ENCODE measurements at places on chromosomes 13 and 19. TPM values are rescaled to one million over a fixed set of nuclear protein-coding genes. Genes with fewer than 3 reads are reported as not detected.

- peaks cover 22% of the 10 kb centered on the region for H3K4me1 ChIP-seq
- H3K27ac ChIP-seq = peak overlapping the region; percentile 64
- H3K27me3 ChIP-seq = no peaks in the 10 kb centered on the region
- H3K4me3 ChIP-seq = no peak overlapping the region
- H3K36me3 ChIP-seq = no peaks in the 10 kb centered on the region
These were observed 22.5 kb downstream of the LGALS16 start for GRCh38 chr19:39677961-39678889.

DNA sequence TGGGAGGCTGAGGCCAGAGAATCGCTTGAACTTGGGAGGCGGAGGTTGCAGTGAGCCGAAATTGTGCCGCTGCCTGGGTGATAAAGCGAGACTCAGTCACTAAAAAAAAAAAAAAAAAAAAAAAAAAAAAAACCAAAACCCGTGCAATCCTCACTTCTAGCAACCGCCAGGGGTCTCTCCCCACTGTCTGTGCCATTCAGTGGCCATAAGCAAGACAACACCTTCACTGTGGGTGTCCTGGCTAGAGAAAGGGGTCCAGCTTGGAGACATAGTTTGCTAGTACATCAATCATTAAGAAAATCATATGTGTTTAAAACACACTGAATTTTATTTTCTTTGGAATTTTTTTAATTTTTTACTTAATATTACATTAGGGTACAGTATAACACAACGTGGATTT lies 68.2 kb downstream of the RASL11A start:
- H3K4me3 ChIP-seq = no peak overlapping the region
- no peaks in the 10 kb centered on the region for H3K36me3 ChIP-seq
- no peaks in the 10 kb centered on the region for H3K4me1 ChIP-seq
- DNase-seq = no peak

PDX1 gene
- total RNA-seq = not detected

ZNF491 gene
- 0.77 TPM for total RNA-seq

GARIN5A gene
- not detected for total RNA-seq

DNA sequence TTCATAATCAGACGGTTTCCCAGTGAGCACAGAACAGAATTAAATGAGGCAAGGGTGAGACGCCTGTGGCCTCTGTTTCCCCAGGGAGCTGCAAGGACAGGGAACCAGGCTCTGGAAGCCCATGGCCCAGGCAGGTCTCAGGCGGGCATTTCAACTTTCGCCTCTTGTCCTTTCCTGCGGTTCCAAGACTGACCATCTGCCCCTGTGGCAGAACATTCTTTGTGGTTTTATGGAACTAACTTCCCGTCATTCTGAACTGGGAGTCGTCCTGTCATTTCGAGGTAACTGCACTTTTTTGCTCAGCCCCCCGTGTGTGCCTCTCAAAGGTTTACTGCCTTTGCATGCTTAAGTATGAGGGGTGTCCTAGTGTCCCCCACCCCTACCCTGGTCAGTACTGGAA lies 70.9 kb downstream of the KL start:
- H3K36me3 ChIP-seq = no peaks in the 10 kb centered on the region
- H3K4me3 ChIP-seq = no peak overlapping the region
- H3K27ac ChIP-seq = no peak overlapping the region
- no peaks in the 10 kb centered on the region for H3K4me1 ChIP-seq
- H3K27me3 ChIP-seq = no peaks in the 10 kb centered on the region
